ENCODE measurements at places on chromosomes 5 and 9.

DNA sequence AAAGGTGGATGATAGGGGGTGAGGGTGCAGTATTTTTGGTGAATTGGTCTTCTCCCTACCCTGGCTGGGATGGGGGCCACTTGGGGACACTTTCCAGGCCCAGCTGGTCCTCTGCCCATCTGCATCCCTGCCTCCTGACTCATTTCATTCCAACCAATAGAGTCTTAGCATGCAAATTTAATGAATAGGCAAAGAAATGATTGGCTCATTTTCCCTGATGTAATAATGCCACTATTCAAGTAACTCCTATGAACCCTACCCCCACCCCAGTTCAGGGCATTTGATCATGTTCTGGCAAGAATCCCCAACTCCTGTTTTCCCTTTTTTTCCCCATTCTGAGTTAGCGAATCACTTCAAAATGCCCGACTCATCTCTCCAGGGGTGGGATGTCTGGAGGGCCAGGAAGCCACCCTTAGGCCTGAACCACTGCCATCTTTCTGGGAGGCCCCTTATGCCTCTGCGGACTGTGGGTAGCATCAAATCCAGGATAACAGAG lies 56.7 kb downstream of the PCDH1 start:
- no peak for DNase-seq

- DNase-seq: no peak
Observed at GRCh38 chr9:75176037-75176436, 87.7 kb downstream of the OSTF1 start.

DNA sequence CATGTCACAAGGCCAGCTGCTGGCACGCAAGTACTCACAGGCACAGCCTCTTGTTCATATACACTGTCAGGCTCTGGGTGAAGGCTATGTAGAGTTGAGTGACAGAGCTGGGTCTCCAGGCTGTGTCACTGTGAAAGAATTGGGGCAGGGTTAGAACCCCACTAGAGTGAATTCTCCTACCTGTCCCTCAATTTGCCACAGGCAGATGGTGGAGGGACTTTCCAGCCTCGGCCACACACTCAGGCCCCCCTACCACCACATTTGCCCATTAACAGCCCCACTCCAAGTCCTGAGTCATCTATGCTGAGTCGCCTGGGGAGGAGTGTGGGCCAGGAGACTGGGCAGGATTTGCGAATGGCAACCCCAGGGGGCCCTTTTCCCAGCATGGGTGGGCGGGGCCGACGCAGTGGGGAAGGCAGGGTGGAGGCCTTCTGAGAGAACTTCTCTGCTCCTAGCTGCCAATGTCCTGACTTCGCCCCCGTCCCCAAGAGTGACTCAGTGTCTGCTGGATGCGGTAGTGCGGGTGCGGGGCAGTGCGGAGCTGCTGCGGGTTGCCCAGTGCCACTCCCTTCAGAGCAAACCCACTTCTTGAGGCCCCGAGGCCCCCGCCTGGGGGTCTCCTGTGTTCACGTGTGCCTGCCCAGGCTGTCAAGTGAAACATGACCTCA lies 50.3 kb upstream of the PSD2 start:
- no peak for DNase-seq

GRCh38 chr5:76525956-76526355 lies 97.2 kb downstream of the F2RL2 start:
- no peak for DNase-seq

DNA sequence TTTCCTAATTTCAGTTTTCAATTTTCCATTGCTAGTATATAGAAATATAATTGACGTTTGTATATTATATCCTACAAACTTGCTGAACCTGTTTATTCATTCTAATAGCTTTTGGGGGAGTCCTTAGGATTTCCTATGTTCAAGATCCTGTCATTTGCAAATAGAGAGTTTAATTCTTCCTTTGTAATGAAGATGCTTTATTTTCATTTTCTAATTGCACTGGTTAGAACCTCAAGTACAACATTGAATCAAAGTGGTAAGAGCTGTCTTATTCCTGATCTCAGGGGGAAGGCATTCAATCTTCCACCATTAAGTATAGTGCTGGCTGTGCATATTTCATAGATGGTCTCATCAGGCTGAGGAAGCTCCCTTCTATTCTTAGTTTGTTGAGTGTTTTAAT lies 15.6 kb upstream of the SLC24A2 start:
- DNase-seq: no peak

GRCh38 chr9:104177003-104177611 lies 83.0 kb downstream of the SMC2 start:
- no peak for DNase-seq

GRCh38 chr5:5139777-5140478 lies at the start of gene ADAMTS16:
Gene ADAMTS16, plus strand, starts transcription at chr5:5140330. Its CDS starts 138 bp downstream, at chr5:5140468.
- DNase-seq: no peak

DNA sequence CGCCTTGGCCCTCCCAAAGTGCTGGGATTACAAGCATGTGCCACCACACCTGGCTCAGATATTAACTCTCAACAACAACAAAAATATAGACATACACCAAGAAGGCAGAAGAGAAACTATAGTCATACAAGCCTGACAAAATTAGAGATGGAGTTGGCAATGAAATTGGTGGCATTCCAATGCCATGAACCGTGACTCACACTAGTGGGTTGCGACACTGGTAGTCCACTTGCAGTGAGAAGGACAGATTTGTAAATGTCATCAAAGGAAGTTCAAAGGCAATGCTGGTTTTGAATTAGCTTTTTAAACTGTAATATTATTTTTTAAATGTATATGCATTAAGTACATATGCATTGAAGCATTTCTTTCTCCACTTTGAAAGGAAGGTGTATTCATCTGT lies 8.5 kb upstream of the DNAJC25 start:
- DNase-seq: no peak

GRCh38 chr5:53239301-53239990 lies 129.9 kb upstream of the MOCS2 start:
- no peak for DNase-seq

GRCh38 chr9:21326526-21327139 lies 8.6 kb downstream of the KLHL9 start:
- DNase-seq: no peak

DNA sequence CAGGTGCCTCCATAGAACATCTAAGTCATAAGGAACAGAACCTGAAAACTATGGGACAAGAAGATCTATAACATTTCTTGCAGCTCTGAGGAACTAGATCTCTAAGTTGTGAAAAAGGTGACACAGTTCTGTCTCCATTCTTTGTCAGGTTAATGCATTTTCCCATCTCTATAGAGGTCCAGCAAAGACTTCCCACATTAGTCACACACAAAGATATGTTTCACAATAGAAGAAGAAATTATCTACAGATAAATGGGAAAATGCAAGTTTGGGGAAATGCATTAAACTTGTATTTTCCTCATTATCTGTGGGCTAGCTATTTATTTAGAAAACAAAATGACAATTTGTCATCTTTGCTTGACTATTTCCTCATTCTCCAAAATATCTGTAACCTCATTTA lies 458.6 kb upstream of the PAPPA start:
- no peak for DNase-seq

DNA sequence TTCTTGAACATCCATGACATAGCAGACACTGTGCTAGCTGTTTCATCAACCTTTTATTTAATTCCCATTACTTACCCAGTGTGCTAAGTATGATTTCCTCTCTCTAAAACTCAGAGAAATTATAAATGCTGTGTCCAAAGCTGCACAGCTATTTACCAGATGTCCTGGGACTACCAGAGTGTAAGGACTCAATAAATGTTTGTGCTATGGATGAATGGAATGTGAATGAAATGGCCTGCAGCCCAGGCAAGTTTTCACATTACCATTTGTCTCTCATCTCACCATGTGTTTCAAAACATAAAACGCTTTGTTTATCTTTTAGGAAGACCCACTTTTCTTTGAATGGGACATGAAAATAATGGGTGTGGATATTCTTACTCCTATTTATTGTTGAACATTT lies 96.2 kb downstream of the ARHGEF28 start:
- no peak for DNase-seq

DNA sequence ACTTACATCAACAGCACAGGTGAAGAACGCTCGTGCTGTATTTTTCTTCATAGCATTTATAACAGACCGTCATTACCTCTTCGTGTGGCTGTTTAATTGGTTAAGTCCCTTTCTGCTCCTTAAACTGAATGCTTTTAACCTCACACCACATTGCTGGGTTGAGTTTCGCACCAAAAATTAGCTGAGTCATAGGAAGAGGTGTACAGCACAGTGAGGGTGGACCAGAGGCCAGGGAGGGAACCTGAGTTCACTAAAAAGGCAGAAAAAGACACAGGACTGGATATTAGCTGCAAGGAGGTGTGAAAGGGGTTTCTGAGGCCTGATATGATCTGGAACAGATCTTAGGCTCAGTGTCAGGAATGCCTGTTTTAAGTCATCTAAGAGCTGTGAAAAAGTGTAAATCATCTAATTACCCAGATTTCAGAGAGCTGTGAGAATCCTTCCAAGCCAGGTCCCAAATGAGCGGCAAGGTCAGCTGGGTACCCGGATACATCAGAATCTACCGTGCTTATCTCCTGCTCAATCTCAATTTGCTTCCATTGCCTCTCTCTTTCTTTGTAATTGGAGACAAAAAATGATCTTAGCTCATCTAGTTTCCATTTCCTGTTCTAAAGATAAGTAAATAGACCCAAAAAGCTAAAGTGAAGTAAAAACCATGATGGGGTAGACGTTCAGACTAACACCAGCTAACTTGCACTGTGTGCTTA lies 7.1 kb upstream of the CFAP90 start:
- DNase-seq: no peak

DNA sequence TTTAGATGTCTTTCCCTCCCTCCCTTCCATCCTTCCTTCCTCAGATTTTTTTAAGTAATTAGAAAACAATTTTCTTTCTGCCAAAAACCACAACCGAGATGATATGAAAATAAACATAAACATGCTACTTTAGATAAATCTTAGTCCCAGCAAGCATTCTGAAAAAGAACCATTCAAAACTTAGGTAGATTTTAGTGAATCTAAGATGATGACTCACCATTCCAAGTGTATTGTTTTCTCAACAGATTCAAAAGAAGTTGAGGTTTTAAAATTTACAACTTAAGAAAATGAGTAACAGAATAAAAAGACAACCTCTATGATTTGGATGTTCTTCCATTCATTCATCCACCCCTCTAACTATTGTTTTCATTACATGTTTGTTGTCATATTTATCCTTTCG lies 465.1 kb downstream of the PDE4D start:
- DNase-seq: no peak

DNA sequence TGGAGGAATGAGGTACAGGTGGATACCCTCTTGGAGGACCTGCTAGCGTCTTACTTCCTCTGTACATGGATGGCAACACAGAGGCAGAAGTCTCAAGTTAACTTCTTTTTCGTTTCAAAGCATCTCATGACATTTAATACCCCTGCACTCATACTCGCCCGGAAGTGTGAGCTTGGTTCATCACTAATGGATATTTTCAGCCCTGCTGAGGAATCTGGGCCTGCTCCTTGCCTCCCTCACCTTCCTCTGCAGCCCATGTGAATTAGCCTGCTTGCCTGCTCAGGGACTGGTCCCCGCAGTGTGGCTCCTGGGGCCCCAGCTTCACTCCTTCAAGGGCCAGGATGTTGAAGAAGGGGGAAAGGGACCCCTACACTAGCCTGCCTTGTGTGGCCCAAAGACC lies 34.1 kb downstream of the GADD45G start:
- DNase-seq: no peak

DNA sequence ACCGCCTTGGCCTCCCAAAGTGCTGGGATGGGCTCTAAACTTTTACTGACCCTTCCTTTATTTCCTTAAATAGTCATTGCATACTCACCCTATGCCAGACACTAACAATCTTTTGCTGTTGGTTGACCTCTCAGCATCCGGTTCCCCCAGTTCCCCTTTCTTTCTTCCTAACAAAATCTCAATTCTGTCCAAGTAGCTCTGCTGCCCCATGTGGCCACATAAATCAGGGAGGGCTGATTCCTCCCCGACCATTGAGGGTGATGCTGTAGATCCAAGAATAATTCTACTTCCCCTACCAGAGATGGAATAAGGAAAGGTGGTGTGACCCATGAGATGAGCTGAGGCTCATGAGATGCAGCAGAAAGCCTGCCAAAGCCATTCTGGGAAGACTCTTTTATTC lies 315.3 kb upstream of the MSX2 start:
- no peak for DNase-seq

- DNase-seq: peak; percentile 97
Observed at GRCh38 chr9:136885950-136886578, at the start of gene TRAF2. Gene TRAF2, plus strand, starts transcription at chr9:136886516. Its CDS starts 12,225 bp downstream, at chr9:136898741.

GRCh38 chr9:113309204-113309813 lies 6.1 kb upstream of the RNF183 start:
- no peak for DNase-seq

- DNase-seq: no peak
Observed at GRCh38 chr9:2163231-2163885, 148.2 kb downstream of the SMARCA2 start.

- DNase-seq: no peak
Observed at GRCh38 chr9:14945351-14945750, 35.1 kb upstream of the FREM1 start.

GRCh38 chr9:15086778-15087324 lies 176.6 kb upstream of the FREM1 start:
- DNase-seq: no peak

DNA sequence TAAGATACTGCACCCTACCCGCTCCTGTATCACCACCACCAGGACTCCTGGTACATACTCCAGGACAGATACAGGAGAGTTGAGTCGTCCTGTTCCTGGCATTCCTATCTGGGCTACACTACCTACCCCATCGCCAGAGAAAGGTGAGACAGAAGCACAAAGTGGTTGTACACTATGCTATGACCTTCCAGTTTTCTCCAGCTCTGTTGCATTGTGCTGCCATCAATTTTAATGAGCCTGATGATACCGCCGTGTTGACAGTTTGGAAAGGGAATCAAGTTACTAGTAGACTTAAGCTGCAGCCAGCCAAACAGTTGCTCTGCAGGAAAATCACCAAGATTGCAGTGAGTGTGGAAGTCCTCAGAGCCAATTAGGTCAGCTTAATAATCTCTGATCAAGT lies 35.2 kb downstream of the ANP32B start:
- DNase-seq: no peak

GRCh38 chr9:69554945-69555344 lies 117.2 kb downstream of the APBA1 start:
- DNase-seq: no peak

- no peak for DNase-seq
Observed at GRCh38 chr9:19969721-19970120, 180.9 kb upstream of the SLC24A2 start.

GRCh38 chr9:137783521-137783920 lies 94.1 kb upstream of the CACNA1B start:
- no peak for DNase-seq

- no peak for DNase-seq
Observed at GRCh38 chr5:138840103-138840502, 35.0 kb downstream of the LRRTM2 start.

DNA sequence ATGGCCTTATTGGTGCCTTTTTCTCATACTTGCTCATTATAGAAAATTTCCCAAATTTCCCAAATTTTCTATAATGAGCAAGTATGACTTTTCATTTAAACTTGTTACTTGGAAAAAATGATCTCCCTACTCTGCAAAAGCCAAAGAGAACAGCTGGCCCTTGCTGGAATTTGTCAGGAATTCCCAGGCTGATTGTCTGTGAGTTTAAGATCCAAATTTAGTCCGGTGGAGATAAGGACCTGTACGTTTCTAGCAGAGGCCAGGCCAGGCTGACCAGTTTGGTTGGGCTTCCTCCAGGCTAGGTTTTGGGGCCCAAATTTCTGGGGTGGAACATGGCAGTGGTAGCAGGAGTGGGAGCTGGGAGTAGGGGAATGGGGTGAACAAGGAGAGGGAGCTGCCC lies 51.9 kb downstream of the NEURL1B start:
- no peak for DNase-seq
